ENCODE measurements at places on chromosomes 13 and 19. TPM values are rescaled to one million over a fixed set of nuclear protein-coding genes. Genes with fewer than 3 reads are reported as not detected.

- DNase-seq: no peak
Measured at GRCh38 chr19:28956421-28956820, 256.5 kb downstream of the UQCRFS1 start.

DNA sequence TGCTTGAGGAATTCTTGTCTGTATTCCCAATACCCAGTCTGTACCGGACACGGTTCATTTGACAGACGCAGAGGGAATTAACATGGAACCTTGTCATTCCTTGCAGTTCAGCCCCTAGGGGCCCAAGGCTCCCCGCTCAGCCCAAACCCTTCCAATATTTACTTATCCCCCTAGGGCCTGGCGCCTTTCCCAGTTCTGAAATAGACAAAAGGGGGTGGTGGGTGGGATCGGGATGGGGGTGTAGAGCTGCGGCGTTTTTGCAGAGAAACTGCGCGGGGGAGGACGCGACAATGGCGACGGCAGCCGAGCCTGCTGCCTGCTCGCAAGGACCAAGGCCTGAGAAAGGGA, 583 bp downstream of the AKAP8L start:
- DNase-seq: no peak

GRCh38 chr13:112059457-112060281, 7.3 kb upstream of the SOX1 start:
- no peak for DNase-seq

DNA sequence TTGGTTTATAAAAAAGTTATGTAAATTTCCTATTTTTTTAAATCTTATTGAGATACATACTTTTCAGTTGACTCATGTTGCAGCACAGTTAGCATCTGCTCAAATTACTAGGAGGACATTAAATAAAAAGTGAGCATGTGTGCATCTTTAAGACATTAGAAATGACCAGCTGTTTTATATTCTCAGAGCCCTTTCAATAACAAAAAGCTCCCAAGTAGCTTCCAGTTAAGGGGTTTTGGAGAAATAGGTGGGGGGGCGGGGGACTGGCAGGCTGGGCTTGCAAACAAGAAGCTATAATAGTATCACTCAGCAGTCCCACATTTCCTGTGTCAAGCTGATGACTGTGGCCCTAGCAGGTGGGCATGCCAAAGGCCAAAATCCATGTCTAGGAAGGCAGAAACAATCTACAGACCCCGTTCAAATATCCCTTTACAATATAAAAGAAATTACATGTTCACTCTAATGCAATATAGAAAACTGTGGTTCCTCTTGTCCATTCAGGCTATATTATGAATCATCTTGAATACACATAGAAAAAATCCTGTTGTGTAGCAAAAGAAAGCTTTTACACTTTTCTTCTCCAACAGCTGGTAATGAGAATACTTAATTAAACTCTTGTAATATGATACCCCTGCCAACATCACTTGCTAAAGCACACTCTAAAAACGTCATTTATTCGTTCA, 1713.2 kb upstream of the SLC10A2 start:
- DNase-seq: no peak

GRCh38 chr19:42433503-42434260, 6.5 kb upstream of the LIPE start:
- peak; percentile 95 for DNase-seq

DNA sequence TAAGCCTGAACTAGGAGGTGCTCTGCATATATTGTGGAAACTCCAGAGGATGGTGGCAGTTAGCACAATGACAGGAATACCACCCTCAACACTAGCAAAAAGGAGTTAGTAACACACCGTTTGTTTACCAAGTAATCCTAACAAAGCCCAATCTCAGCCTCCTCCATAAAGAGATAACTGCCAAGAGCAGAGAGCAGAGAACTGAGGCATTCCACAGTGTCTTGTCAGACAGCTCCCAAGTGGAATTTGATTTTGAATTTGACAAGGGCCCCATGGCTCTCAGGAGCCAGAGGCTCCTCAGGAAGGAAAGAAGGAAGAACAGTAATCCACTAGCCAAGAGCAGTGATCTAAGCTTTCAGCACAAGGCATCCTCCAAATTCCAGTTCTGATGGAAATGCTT, 298.6 kb downstream of the DCLK1 start:
- no peak for DNase-seq

DNA sequence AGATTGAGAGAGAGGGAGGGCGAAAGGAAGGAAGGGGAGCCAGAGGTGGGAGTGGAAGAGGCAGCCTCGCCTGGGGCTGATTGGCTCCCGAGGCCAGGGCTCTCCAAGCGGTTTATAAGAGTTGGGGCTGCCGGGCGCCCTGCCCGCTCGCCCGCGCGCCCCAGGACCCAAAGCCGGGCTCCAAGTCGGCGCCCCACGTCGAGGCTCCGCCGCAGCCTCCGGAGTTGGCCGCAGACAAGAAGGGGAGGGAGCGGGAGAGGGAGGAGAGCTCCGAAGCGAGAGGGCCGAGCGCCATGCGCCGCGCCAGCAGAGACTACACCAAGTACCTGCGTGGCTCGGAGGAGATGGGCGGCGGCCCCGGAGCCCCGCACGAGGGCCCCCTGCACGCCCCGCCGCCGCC, at the start of gene TNFSF11:
TSS of gene TNFSF11 (plus strand) at position 142 of the 400 bp plus-strand sequence. CDS start at position 294, 152 bp downstream.
- DNase-seq: no peak

DNA sequence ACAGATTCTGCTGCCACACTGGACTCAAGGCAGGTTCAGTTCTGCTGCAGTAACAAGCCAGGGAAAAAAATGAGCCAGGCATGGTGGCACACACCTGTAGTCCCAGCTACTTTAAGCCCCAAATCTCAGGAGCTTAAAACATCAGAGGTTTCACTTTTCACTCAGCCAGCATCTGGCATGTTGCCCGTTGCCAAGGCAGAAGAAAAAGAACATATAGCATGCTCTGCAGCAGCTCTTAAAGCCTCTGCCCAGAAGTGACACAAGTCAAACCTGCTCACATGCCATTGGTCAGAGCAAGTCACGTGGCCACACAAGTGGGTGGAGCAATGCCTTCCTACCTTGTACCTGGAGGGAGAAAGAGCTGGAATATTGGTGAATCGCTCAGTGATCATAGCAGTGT, 14.7 kb upstream of the ADGRE5 start:
- DNase-seq: no peak

GRCh38 chr19:2814426-2814825, 5.2 kb upstream of the ZNF554 start:
- no peak for DNase-seq

DNA sequence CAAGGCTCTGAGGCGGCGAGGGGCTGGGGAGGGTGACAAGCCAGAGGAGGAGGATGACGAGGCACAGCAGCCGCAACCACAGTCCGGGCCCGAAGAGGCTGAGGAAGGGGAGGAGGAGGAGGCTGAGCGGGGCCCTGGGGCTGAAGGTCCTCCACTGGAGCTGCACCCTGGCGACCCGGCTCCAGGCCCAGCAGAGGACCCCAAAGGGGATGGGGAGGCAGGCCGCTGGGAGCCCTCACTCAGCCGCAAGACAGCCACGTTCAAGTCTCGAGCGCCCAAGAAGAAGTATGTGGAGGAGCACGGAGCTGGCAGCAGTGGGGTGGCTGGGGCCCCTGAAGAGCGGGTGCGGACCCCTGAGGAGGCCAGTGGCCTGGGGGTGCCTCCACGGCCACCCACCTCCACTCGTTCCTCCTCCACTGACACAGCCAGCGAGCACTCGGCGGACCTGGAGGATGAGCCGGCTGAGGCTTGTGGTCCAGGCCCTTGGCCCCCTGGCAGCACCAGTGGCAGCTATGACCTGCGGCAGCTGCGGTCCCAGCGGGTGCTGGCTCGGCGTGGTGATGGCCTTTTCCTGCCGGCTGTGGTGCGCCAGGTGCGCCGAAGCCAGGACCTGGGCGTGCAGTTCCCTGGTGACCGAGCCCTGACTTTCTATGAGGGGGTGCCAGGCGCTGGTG, 2.9 kb downstream of the CIC start:
- no peak for DNase-seq

GRCh38 chr19:3837332-3837731, 31.5 kb downstream of the ZFR2 start:
- no peak for DNase-seq

GRCh38 chr19:32421589-32422361, 16.2 kb downstream of the DPY19L3 start:
- DNase-seq: no peak

DNA sequence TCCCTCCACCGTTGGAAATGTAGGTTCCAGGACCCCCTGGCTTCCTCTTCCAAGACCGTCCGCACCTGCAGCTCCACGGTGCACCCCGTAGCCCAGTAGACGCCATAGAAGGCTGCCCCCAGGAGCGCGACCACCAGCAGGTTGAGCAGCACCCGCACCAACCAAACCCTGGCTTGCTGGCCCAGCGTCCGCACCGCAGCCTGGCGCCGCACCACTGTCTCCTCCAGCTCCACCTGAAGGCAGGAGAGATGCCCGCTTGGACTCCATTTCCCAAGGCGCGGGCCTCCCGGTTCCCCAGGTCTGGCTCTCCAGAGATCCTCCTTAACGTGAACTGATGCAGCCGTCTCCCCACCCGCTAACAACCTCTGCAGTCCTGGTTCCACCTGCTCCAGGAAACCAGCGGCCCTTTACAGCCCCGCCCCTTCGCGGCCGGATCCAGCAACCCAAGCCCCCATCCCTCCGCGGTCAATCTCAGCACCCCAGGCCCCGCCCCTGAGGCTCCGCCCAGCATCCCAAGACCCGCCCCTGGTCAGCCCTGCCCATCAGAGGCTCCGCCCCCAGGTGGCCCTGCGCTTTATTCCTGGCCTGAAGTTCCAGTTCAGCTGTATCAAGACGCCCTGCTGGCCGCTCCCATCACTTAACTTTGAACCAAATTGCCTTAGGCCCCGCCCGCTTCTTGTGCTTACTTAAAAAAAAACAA, 5.0 kb upstream of the LENG1 start:
- peak; percentile 55 for DNase-seq

The SETDB2 gene
- total RNA-seq: 4.9 TPM

The ZNF229 gene
- 1.2 TPM for total RNA-seq

The LILRA5 gene
- 1.4 TPM for total RNA-seq

The COX6B2 gene
- not detected for total RNA-seq

Data from left lobe of liver (tissue), 2 donors.